ENCODE measurements at places on chromosomes 12 and 14. TPM values are rescaled to one million over a fixed set of nuclear protein-coding genes. Genes with fewer than 3 reads are reported as not detected.

The GPR65 gene
- not detected for total RNA-seq

The GUCY2C gene
- total RNA-seq, result not detected

The CLEC1A gene
- not detected for total RNA-seq

The TEX22 gene
- 0.43 TPM for total RNA-seq

The RPGRIP1 gene
- not detected for total RNA-seq

The KIAA0586 gene
- total RNA-seq, result 11.0 TPM

The NYNRIN gene
- total RNA-seq, result 17.5 TPM

The SPRYD4 gene
- total RNA-seq, result 1.6 TPM

The ABHD4 gene
- 14.8 TPM for total RNA-seq

The TAOK3 gene
- total RNA-seq, result 33.5 TPM

The FITM1 gene
- total RNA-seq, result 0.16 TPM

The RCOR1 gene
- total RNA-seq, result 6.3 TPM

The CAPZA3 gene
- not detected for total RNA-seq

The LRRK2 gene
- 11.0 TPM for total RNA-seq

The KLHDC1 gene
- 9.0 TPM for total RNA-seq

The HOMEZ gene
- total RNA-seq, result 3.3 TPM

The SLC25A21 gene
- total RNA-seq, result 0.17 TPM

The RGS6 gene
- total RNA-seq, result not detected

The CD4 gene
- 0.17 TPM for total RNA-seq

The AMIGO2 gene
- 0.60 TPM for total RNA-seq

The NAB2 gene
- total RNA-seq, result 53.4 TPM

The RNF212B gene
- total RNA-seq, result not detected

The GDF3 gene
- total RNA-seq, result not detected

The RTL1 gene
- total RNA-seq, result under 0.01 TPM

The TTC7B gene
- total RNA-seq, result 13.1 TPM

The C12orf56 gene
- 3.4 TPM for total RNA-seq

The TOMM20L gene
- total RNA-seq, result not detected

The LARP4 gene
- total RNA-seq, result 18.9 TPM

The CD163 gene
- total RNA-seq, result not detected

The ST8SIA1 gene
- total RNA-seq, result 11.3 TPM

The NTF3 gene
- total RNA-seq, result not detected

The NKX2-1 gene
- total RNA-seq, result 0.09 TPM
